ENCODE measurements at places on chromosomes 4 and X.

- no peak for DNase-seq
These were observed 101.4 kb downstream of the WWC2 start for GRCh38 chr4:183200453-183200852.

DNA sequence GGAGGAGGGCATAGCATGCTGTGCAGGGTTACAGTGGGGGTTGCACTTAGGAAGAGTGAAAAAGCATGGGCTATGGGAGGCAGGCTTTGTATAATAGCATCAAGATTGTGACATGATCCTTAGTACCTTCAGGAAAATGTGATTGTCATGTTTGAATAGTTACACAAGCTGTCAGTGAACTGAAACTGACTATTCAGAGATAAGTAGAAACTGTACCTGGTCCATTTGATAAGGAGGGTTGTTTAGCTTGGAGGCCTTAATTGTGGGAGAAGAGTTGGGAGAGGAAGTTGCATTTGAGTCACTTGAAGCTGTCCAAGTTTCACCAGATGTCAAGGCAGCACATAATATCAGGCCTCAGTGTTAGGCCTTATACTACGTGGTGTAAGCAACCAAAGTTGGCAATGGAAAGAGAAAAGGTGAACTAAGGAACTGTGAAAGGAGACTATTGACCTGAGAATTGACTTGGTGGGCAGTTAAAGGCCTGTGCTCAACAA, 85.0 kb downstream of the TEX13C start:
- DNase-seq = no peak

DNA sequence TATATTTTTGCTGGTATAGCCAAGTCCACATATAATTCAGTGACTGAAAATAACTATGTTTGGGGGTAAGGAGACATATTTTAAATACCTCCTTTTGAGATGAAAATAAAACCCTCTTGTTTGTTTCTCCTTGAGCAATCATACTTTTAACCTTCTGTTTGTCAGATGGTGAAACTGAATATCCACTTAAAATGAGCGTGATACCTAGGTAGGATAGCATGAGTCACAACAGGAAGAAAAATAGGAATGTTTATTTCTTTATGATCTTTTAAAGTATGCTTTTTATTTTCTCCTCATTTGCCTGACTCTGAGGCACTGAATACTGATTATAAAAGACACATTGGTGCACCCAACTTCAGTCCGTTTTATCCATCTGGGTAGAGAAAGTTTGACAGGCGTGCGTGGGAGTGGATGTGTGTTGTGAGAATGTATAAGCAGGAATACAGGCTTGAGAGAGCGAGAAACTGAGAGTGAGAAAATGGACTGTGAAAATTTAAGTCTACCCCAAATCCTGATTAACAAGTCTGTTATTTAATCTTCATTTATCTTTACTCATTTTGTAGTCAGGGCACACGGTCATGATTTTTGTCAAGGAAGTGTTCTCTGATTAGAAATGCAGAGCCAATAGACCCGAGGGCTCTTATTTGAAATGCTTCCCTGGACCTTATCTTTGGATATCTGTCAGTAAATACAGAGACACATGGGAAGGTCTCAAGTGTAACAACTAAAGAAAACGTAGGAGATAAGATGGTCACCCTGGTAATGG, 62.1 kb upstream of the ANTXR2 start:
- DNase-seq = no peak

GRCh38 chrX:18676470-18676869, 4.6 kb upstream of the RS1 start:
- DNase-seq = no peak

GRCh38 chrX:40152741-40153344, 55.1 kb upstream of the BCOR start:
- no peak for DNase-seq

Measured in stimulated activated CD8-positive, alpha-beta memory T cell treated with anti-CD3 and anti-CD28 coated beads, Interleukin-4, amount 100 ng/mL, for 4 hours (primary cell).